ENCODE measurements at places on chromosomes 6 and 20.

DNA sequence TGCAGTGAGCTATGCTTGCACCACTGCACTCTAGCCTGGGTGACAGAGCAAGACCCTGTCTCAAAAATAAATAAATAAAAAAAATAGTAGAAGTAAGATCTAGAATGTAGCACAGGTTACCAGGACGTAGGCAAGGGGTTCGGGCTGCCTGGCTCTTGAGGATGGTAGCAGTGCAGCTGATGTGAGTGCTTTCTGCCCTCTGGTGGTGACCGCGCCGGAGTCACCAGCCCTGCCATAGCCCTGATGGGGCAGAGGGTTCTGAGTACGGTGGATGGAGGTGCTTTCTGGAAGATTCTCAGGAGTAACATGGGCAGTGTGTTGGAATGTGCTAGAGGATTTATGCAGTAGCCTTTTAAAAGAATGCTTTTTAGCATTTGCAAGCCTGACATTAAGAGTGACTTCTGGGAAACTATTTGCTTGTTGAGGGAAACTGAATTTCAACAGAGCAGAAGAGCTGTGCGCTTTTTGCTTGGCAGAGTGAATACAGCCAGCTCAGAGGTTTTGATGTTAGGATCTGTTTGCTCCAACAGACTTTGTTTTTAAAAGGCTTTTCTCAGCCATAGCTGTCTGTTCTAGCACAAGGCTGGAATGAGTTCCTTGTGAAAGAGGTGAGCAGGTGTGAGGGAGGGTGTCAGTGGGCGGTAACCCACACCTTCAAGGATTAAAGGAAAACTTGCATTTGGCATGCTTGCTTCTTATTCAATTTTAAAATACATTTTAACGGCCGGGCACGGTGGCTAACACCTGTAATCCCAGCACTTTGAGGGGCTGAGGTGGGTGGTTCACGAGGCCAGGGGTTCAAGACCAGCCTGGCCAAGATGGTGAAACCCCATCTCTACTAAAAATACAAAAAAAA, 65.9 kb downstream of the PTPN1 start:
- peak; percentile 70 for DNase-seq

- no peak for DNase-seq
Observed at GRCh38 chr6:126307849-126308248, 32.1 kb upstream of the CENPW start.

DNA sequence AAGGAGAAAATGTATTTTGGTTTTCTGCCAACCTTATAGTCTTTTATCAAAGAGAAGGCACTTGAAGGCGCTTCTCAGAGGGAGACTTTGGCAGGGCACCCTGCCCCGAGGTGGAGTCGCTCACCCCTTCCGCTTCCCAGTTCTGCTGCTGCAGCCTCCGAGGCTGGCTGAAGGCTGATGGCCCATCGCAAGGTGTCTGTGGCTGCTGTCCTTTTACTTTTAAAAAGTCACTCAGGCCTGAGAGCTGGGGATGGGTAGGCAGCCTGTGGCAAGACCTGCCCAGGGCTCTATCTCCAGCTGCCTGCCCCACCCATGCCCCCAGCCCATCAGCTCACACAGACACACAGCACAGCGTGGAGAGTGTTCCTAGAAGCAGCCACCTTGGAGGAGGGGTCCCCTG, 206.6 kb upstream of the CST7 start:
- no peak for DNase-seq

GRCh38 chr20:891706-892080, 24.4 kb downstream of the ANGPT4 start:
- DNase-seq, result no peak
